Neural progenitor cell (in vitro differentiated cells): ENCODE measurements at places on chromosomes 7 and 10. TPM values are rescaled to one million over a fixed set of nuclear protein-coding genes. Genes with fewer than 3 reads are reported as not detected.

Gene EVX1
- total RNA-seq, result not detected in 2 replicates

Gene PDGFA
- 9.8 and 13.7 TPM in 2 replicates for total RNA-seq

Gene SP8
- total RNA-seq, result 19.8 and 60.7 TPM in 2 replicates

Gene FEZF1
- 330 and 467 TPM in 2 replicates for total RNA-seq

- DNase-seq, result no peak
Measured at GRCh38 chr10:2121929-2122328, 384.6 kb upstream of the ADARB2 start.

DNA sequence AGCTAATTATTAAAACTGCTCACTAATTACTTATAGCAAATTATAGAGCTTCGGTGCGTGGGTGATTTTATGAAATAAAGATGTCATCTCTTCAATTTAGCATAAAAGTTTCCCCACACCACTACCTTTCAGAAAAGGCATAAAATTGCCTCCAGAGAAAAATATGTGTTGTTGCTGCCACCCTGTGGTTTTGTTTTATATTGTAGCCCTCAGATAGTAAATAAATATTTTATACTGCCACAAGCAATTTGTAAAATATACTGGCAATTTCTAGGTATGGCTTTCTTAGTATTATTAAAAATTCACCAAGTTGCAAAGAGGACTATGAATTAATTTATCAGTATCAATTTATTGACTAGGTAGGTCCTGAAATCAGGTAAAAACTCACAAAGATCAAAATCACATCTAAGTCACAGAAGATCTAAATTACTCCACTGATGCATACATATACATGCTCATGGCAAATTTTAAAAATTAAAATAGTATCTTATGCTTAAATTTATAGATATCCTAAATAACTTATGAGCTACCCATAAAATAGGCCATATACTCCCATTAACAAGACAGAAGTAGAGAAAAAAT is 26.5 kb downstream of the ASNS start:
- peak; percentile 31 for DNase-seq

DNA sequence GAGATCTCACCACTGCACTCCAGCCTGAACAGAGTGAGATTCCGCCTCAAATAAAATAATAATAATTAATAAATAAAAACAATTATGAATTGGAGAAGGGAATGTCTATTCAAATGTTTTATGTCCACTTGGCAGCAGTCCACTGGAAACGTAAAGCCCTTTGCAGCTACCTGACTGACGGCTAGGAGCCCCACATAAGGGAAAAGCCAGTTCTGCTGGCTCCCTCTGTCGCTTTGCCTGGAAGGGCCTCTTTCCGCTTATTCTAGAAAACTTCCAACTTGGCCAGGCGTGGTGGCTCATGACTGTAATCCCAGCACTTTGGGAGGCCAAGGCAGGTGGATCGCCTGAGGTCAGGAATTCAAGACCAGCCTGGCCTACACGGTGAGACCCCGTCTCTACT is 6.1 kb upstream of the TNS3 start:
- no peak for DNase-seq

DNA sequence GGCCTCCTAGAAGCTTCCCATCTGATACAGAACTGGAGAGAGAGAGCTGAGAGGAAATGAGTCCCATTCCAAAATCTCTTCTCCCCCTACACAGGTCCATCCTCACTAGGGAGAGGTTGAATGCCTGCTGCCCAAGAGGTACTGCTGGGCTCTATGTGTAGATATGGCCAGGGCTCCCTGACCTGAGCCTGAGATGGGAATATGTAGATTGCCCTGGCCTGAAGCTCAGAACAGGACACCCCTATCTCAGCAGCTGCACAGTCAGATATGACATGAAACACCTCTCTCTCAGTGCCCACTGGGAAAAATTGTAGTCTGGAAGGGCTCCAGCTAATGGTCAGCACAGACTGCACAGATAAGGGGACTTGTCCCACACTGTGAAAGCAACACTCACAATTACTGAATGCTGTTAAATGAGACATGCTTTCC is 3.1 kb upstream of the IFIT1B start:
- DNase-seq, result no peak

DNA sequence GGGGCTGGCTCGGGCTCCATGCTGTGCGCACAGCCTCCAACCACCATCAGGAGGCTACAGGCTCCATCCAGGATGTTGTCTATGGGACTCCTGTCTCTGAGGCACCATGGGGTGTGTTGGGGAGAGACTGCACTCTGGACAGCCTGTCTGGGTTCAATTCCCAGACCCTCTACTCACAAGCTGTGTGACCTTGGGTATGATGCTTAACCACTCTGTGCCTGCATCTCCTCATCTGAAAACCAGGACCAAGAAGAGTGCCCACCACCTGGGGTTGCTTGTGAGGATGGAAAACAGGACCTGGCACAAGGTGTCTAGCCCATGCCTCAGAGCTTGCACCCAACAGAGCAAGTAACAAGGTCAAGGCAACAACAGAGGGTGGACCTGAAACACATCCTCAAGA is 109.8 kb downstream of the KCNMA1 start:
- no peak for DNase-seq

GRCh38 chr7:57203161-57203791 is 71.0 kb upstream of the ZNF479 start:
- DNase-seq, result no peak

DNA sequence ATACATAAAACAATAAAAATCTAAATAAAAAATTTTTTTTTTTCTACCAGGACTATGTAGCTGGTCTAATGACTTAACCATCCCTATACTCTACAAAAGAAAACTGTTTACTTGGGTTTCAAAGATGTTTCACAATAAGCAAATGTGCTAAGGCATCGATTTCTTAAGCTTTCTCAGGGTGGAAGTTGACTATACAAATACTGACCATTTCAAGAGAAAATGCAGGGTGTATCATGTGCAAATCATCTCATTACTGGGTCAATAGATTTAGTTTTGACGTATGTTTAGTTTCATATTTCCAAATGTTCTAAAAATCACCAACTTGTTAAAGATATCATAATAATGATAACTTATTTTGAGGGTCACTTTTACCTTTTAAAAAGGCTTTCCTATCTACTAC is 7.5 kb downstream of the NRP1 start:
- DNase-seq, result no peak

GRCh38 chr10:75663947-75664664 is 232.7 kb downstream of the LRMDA start:
- no peak for DNase-seq
